Purkinje cell (primary cell): ENCODE measurements at places on chromosomes 7 and 10. TPM values are rescaled to one million over a fixed set of nuclear protein-coding genes. Genes with fewer than 3 reads are reported as not detected.

Gene H2BK1
- polyA plus RNA-seq = not detected in 2 replicates

Gene MET
- 0.21 and 2.1 TPM in 2 replicates for polyA plus RNA-seq

Gene NUTM2E
- not detected in 2 replicates for polyA plus RNA-seq

Gene ODAD2
- 3.0 TPM in 1 of 2 replicates, not detected in the other for polyA plus RNA-seq

Gene CCL26
- 2.1 TPM in 1 of 2 replicates, not detected in the other for polyA plus RNA-seq

Gene FZD8
- 0.12 and 1.3 TPM in 2 replicates for polyA plus RNA-seq

Gene TAS2R3
- not detected in 2 replicates for polyA plus RNA-seq

Gene ZPBP
- polyA plus RNA-seq = not detected in 2 replicates

Gene PLAU
- polyA plus RNA-seq = not detected in 2 replicates

Gene DPYSL4
- polyA plus RNA-seq = 2.8 and 3.8 TPM in 2 replicates

Gene TMEM273
- polyA plus RNA-seq = not detected in 2 replicates

Gene BTRC
- polyA plus RNA-seq = 15.9 and 26.8 TPM in 2 replicates

Gene KCNH2
- polyA plus RNA-seq = 4.1 and 6.4 TPM in 2 replicates

Gene TRIM50
- not detected in 2 replicates for polyA plus RNA-seq

Gene REEP3
- 8.3 and 11.5 TPM in 2 replicates for polyA plus RNA-seq
